ENCODE measurements at places on chromosomes 12 and 14. TPM values are rescaled to one million over a fixed set of nuclear protein-coding genes. Genes with fewer than 3 reads are reported as not detected.

DNA sequence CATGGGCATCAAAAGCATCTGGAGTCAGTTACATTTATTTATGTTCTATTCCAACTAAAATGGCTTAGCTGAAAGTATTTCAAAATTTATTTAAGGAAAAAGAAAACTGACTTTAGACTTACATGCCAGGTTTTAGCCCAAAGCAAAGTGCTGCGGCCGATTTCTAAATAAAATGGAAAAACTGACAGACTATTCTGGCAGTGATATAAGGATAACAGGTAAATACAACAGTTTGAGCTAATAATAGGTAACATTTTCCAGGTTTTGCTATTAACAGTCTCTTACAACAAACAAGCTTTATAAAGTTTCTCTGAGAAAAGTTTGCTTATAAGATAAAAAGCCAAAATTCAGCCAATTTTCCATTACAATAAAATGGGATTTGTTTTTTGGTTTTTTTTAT lies 937.2 kb upstream of the FLRT2 start:
- DNase-seq = no peak

GRCh38 chr12:3122841-3123678 lies 45.9 kb downstream of the TSPAN9 start:
- DNase-seq = no peak

DNA sequence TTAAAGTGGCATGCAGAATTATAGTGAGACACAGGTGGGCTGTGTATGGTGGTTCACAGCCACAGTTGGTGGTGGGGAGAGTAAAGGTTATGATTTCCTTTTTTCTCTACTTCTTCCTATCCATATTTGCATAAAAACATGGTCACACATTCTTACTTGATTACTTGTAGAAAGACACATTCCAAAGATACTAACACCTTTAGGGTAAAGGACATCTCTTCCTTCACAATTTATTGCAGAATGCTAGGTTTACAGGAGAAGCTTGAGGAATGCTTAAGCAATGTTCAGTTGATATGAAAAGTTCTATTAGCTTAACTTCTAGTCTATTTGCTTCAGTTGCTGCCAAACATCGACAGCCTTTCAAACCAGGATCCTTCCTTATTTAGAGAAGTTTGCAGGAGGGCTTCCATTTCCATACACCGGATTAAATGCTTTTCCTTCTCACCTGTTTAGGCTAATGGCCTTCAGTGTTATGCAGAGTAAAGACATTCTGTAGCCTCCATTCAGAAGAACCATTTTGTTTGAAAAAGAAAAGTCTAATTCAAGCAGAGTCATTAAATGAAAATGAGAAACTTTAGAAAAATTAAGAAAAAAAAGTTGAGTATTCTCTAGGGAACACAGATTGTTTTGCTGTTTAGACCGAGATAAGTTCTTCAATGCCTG lies 2.6 kb upstream of the PHC1 start:
- DNase-seq = no peak

DNA sequence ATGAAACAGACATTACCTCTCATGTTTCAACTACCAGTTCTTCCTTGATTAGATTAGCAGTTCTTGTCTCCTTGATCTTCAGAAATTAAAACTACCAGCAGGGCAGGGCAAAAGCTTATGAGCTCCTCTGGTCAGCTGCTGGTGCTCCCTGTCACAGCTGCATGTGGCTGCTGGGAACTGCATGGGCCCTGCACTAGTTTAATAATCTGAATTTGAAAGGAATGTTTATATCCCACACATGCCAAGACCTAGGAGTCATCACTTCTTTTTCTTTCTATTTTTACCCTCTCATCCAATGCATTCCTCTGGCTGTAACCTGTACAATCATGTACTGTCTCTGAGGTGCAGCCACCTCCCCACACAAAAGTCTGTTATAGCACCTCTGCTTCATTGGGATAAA lies 73.9 kb downstream of the ARMH4 start:
- peak; percentile 41 for DNase-seq

DNA sequence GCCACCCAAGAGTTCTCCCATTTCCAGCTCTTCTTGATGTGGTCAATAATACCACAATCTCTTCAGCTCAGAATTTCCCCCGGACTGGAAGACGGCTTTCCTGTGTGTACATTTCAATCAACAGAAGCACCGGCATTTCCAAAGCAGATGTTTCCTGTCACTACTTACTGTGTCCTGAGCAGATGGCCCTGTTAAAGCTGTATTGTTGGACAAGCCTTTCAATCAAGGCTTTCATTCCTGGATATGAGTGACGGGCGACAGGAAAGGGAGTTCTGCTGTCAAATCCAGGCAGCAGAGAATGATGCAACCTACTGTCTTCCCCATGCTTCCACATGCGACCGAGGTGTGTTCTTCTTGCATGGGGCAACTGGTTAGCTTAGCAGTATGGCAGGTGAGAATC lies 76.4 kb upstream of the CCDC60 start:
- DNase-seq = no peak

DNA sequence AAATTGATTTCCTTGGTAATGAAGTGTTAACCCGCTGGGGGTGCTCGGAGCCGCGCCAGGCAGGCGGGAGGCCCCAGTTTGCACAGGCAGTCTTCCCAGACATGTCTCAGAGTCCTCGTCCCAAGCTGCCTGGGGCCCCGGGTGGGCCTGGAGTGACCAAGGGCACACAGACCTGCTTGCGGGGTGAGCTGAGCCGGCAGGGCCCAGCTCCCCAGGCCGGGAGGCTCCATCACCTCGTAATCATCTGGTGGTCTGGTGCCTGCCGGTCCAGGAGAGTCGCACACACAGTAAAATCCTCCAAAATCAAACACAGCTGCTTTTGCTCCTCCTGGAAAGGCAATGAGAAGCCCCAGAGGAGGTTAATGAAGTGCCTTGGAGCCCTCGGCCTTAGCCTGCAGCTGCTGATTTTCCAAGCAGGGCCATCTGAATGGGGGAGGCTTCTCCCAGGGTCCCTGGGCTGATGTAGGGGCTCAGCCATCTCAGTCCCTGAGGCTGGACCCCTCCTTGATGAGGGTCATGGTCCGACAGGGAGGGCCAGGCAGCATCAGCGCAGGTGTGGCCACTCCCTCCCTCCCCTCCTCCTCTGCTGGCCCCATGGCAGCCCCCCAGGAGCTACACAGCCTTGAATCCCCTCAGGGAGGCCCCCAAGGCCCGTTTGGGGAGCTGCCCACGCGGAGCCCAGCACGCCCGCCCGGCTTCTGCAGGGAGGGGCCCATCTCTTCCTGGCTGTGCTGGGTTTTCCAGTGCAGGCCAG lies 39.4 kb upstream of the FBRSL1 start:
- DNase-seq = no peak

- no peak for DNase-seq
Observed at GRCh38 chr12:118908811-118909210, 72.5 kb upstream of the SRRM4 start.

DNA sequence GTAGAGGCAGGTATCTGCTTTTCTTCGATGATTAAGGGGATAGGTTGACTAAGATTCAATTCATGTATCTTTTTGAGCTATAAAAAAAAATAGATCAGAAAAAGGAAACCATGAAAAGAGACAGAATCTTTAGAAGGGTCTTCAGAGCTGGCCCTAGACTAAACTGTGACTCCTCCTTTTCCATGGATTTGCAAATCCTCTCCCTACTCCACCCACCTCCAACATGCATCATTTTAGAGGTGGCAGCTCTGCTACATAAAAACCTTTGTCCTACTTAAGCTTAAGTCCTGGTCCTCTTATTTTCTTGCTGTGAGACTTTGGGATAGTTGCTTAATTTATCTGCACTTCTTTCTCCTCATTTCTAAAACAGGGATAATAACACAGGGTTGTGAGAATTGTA lies 48.4 kb upstream of the LIMA1 start:
- no peak for DNase-seq

The ZDHHC22 gene
- total RNA-seq = 0.03 TPM

The TAS2R13 gene
- total RNA-seq = not detected

The HSP90AA1 gene
- 95.3 TPM for total RNA-seq

GRCh38 chr12:16187660-16188059 lies 89.8 kb downstream of the SLC15A5 start:
- DNase-seq = no peak

- peak; percentile 32 for DNase-seq
Observed at GRCh38 chr12:46386877-46387629, 14.5 kb upstream of the SLC38A2 start.

GRCh38 chr12:102873077-102873476 lies 44.0 kb downstream of the PAH start:
- no peak for DNase-seq

DNA sequence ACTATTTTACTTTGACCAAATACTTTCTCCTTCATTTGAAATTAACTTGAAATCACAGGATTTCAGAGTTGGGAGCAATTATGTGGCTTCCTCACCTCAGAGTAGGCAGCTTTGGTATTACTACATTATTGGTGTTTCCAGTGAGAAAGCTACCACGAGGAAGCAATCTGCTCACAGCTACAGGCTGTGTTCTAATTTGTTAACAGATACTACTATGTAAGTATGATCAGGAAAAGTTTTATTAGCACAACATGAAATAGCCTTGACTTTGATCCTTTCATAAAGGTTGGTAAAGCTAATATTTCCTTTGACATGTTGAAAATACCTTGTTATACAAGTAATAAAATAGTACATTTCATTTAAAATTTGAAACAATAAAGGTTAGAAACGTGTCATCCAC lies 30.6 kb downstream of the TAOK3 start:
- no peak for DNase-seq

- no peak for DNase-seq
Observed at GRCh38 chr12:3042394-3042793, 34.8 kb upstream of the TSPAN9 start.

The PRH2 gene
- not detected for total RNA-seq

The MGAT4C gene
- total RNA-seq = not detected

- peak; percentile 84 for DNase-seq
Observed at GRCh38 chr14:101721951-101722661, 39.4 kb upstream of the PPP2R5C start.

DNA sequence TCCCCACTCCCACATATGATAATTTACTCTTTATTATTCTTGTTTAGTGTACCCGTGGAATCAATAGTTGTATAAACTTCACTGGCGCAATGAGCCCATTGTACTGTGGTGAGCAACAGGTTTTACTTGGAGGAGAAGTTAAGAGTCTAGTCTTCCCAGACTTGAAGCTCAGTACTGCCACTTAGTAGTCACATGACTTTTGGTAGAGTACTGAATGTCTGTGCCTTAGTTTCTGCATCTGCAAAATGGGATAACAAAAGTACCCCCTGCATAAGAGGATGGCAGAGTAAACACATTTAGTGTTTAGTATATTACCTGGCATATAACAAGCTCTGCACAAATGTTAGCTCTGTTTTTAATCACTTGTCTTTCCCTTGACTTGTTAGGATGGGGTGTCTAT lies 375.5 kb downstream of the VRK1 start:
- no peak for DNase-seq

The KRT71 gene
- not detected for total RNA-seq

DNA sequence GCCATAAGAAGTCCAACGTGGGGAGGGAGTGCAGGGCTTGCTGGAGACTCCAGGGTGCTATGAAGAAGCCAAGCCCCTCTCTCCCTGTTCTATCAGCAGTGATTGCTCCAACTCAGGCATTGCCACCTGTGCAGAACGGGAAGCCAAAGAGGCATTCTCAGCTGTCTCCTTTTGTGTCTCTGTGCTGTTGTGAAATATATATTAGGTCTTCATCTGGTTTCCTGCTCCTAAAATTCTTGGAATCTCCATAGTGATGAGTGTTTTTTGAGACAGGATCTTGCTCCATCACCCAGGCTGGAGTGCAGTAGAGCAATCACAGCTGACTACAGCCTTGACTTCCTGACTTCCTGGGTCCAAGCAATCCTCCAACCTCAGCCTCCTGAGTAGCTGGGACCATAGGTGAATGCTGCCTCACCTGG lies 51.2 kb upstream of the AEBP2 start:
- DNase-seq = no peak

The PKP2 gene
- 9.6 TPM for total RNA-seq

The ACOT6 gene
- not detected for total RNA-seq

The LRP1-AS gene
- total RNA-seq = not detected

DNA sequence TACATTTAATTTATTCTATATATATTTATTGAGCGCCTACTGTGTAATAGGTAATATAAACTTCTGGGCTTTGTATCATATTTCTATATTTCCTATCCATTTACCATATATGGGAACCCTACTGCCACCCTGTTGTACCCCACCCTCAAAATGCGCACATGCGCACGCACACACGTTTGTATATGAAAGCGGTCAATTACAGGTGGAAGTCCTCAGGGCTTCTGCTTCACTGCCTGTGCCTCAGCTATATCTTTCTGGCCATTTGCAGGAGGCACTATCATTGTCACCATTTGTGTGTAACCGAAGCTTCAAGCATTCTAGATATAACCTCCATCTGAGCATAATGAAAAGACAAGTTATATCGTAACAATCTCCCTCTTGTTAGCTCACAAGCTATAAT lies 31.3 kb upstream of the KCNMB4 start:
- no peak for DNase-seq

GRCh38 chr12:44774815-44775411 lies 101.2 kb downstream of the NELL2 start:
- no peak for DNase-seq

- DNase-seq = peak; percentile 43
Observed at GRCh38 chr14:32697704-32698103, 241.0 kb upstream of the NPAS3 start.
